ENCODE measurements at places on chromosomes 6 and 20. TPM values are rescaled to one million over a fixed set of nuclear protein-coding genes. Genes with fewer than 3 reads are reported as not detected.

The TDRD6 gene
- total RNA-seq: 0.83 TPM

The RAET1L gene
- not detected for total RNA-seq

The FANCE gene
- 4.4 TPM for total RNA-seq

The C20orf202 gene
- 2.3 TPM for total RNA-seq

The EDN3 gene
- 6.6 TPM for total RNA-seq

The HIVEP2 gene
- 14.4 TPM for total RNA-seq

DNA sequence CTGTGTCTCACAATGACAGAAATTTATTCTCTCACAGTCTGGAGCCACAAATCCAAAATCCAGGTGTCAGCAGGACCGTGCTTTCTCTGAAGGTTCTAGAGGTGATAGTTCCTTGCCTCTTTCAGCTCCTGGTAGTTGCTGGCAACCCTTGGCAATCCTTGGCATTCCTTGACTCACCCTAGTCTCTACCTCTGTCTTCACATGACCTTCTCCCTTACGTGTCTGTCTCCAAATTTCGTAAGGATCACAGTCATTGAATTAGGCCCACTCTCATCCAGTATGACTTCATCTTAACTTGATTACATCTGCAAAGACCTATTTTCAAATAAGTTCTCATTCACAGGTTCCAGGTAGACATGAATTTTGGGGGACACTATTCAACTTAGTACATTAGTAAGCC is 143.1 kb downstream of the CEP57L1 start:
- DNase-seq: no peak

GRCh38 chr6:52361414-52361944 is 472 bp upstream of the PAQR8 start:
- DNase-seq: peak; percentile 47

- DNase-seq: no peak
Observed at GRCh38 chr6:113361014-113361645, 496.0 kb upstream of the MARCKS start.

- no peak for DNase-seq
Observed at GRCh38 chr20:35007891-35008290, 52.2 kb downstream of the MYH7B start.

GRCh38 chr6:156719395-156719719 is 57.8 kb upstream of the ARID1B start:
- no peak for DNase-seq

DNA sequence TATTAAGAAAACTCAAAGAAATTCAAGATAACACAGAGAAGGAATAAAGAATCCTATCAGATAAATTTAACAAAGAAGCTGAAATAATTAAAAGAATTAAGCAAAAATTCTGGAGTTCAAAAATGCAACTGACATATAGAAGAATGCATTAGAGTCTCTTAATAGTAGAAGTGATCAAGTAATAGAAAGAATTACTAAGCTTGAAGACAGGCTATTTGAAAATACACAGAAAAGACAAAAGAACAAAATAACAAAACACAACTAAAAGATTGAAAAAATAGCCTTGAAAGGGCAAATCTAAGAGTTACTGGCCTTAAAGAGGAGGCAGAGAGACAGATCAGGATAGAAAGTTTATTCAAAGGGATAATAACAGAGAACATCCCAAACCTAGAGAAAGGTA is 12.1 kb downstream of the SNX14 start:
- DNase-seq: no peak

DNA sequence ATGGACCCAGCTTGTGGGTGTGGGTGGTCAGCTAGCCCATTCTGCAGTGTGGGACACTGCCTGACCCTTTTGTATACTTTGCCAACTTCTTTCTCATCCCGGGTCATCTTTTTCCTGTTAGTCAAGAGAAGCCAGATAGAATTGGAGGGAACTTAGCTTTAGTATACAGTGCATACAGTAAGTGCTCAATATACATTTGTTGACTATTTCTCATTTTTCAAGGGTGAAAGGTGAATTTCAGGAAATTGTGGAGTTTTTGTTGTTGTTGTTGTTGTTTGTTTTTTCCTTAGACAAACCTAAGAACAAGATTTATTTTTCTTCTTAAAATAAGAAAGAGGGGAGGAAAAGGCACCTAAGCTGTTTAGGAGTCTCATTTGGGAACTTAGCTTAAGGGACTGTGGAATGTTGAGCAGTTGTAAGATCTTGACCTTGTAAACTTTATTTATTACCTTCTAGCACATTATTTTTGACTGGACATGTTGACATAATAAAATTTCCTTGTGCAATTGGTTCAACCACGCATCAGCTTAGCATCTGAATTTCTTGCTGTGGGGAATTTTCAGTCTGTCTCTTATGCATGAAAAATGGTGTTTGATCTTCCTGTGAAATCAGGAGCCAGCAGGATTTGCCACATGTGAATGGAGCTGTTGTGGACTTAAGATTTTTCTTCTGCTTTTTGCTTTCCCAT is 113.6 kb downstream of the ARID1B start:
- no peak for DNase-seq

DNA sequence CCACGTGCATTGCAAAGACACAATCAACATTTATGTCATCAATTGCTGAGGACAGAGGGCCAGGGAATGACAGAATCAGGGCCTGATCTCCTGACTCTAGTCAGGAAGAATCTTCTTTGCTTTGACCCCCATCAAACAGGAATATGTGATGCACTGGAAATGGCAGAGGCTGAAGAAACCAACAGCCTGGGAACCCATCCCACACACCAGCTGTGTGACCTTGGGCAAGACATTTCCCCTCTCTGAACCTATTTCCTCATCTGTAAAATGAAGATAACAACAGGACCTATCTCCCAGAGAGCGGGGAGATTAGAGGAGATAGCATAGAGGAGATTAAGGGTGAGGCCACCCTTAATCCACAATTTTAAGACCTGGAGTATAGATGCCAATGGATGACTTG is 1.5 kb downstream of the HNF4A start:
- DNase-seq: peak; percentile 12

Data from Peyer's patch (tissue), 4 donors.